ENCODE measurements at places on chromosomes 16 and 17.

DNA sequence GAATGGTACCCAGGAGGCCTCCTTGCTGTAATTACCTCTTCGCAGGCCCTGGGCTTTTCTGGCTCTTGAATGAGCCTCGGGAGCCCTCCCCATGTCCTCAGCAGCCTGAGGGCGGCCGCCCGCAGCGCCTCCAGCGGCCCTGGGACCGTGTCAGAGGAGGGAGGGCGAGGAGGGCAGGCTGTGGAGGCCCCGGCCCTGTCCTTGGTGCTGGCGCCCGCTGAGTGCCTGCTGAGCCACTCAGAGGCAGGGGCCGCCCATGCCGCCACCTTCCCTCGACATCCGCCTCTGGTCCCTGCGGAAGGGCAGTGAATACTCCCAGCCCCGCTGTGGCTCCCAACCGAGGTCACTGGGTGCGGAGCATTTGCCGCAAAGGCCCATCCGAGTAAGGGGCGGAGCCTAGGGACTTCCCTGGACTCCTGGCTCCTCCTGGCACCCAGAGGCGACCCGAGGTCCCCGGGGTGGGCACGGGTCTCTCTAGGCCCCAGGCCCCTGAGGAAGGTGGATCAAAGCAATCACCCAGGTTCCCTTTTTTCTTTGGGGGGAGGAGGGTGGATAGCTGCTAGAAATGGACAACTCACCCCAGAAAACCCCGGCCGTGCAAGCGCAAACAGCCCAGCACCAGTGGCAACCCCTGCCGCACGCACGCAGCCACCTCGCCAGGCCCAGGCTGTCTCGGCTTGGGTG, 2.8 kb downstream of the RBFOX3 start:
- DNase-seq = no peak

DNA sequence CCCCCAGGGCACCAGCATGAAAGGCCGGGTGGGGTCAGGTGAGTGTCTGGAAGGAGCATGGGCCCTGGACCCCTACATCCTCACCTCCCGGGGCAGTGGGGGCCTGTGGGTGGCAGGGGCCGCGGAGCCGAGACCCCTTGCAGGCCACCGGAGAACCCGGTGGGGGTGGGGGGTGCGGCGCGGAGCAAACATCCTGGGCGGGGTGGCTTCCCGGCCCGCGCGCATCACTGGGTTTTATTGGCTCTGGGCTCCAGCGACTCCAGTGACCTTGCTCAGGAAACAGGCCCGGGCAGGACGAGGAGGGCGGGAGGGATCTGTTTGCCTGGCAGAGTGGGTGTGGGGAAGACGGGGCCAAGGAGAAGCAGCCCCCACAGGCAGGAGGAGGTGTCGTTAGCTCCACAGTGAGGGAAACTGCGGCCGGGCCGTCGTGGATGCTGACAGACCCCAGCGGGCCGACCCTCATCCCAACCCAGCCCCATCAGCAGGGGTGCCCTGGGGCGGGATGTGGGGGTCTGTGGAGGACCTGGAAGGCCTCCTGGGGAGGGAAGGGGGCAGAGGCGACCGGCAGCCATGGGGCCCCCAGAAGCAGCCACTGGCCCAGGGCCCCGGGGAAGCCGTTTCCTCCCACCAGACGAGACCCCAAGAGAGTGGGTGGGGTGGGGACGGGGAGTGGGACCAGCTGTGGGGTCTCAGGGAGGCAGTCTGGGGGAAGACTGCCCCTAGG, 10.6 kb downstream of the SSTR5 start:
- no peak for DNase-seq

- no peak for DNase-seq
Measured at GRCh38 chr16:67447508-67448076, 16.7 kb downstream of the HSD11B2 start.

- no peak for DNase-seq
Measured at GRCh38 chr16:46756772-46757171, 8.6 kb upstream of the MYLK3 start.

GRCh38 chr16:47622451-47623176, 161.5 kb downstream of the PHKB start:
- no peak for DNase-seq

Data from anterior cingulate cortex (tissue), 58 donors.